ENCODE measurements at places on chromosomes 13 and 19.

DNA sequence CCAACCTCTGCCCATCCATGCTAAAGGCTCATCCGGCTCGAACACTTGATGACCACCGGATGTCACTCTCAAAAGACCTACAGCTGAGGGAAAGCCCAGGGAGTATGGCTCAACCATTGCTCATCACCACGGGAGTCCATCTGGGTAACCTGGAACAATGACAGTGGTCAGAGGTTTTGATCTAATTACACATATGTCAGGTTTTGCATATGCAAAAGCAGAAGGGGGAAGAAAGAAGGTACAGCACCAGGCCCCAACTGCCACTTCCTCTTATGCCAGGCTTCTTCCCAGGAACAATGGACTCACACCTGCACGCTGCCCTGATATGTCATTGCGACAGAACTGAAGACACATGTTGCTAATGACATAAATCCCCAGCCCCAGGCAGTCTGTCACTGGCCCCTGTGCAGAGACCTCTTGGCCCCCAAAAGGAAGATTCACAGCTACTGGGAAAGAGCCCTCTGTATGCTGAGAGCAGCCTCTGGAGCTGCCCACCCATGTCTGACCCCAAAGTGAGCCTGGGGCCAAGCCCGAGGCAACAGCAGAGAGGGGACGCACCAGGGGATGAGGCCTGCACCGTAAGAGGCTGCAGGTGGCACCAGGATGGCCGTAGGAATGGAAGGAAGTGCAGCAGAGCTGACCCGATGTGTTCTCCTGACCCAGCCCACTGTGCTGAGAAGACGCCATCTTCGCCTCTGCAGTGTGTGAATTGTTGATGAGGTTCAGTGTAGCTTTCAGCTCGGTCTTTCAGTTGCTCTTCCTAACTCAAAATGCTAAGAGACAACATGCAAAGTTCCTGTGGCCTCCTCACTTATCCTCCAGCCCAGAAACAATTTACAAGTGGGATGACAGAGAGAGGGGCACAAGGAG, 26.3 kb downstream of the EPS15L1 start:
- peak; percentile 20 for DNase-seq

GRCh38 chr13:65595916-65596315, 1634.2 kb downstream of the PCDH9 start:
- DNase-seq = no peak

- no peak for DNase-seq
Measured at GRCh38 chr19:35657904-35658700, 8.2 kb upstream of the UPK1A start.

- no peak for DNase-seq
Measured at GRCh38 chr13:80430561-80430960, 89.6 kb upstream of the SPRY2 start.

DNA sequence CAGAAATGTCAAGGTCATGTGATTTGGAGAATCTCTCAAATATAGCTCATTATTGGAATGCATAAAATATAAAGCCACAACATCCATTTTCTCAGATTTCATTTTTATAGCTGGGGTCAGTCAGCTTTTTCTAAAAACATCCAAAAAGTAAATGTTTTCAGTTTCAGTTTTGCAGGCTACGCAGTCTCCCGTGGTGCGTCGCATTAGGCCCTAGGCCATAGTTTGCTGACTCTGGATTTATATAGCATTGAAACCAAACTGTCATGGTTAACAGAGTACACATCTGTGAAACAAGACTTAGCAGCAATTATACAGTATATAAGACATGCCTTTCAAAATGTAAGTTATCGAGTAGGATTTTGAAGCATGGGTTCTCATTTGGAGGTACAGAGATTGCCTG, 140.0 kb downstream of the IRS2 start:
- DNase-seq = no peak

GRCh38 chr19:31962561-31962996, 382.8 kb upstream of the ZNF507 start:
- DNase-seq = no peak

GRCh38 chr19:38502410-38503076, 69.1 kb downstream of the RYR1 start:
- DNase-seq = no peak

DNA sequence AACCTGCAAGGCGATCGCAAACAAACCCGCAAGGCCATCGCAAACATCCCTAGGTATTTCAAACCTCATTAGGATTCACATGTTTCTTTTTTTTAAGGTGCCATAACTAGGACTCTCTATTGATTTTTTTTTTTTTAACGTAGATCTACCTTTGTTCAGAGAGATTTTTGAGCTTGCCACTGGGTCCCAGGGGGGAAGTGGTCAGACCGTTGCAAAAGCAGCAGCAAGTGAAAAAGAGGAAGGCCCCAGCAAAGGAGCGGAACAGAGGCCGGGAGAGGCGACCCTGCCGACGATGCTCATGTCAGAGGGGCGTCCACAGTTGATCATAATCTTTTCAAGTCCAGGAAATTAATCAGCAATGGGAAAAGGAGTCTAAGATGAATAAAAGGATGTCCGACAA, 32.7 kb upstream of the FLT1 start:
- DNase-seq = no peak

GRCh38 chr19:42325896-42326771, 699 bp downstream of the MEGF8 start:
- peak; percentile 28 for DNase-seq

- DNase-seq = no peak
Measured at GRCh38 chr13:113596321-113597200, 12.0 kb downstream of the TFDP1 start.

GRCh38 chr13:45373162-45373547, 32.2 kb upstream of the TPT1 start:
- DNase-seq = no peak

DNA sequence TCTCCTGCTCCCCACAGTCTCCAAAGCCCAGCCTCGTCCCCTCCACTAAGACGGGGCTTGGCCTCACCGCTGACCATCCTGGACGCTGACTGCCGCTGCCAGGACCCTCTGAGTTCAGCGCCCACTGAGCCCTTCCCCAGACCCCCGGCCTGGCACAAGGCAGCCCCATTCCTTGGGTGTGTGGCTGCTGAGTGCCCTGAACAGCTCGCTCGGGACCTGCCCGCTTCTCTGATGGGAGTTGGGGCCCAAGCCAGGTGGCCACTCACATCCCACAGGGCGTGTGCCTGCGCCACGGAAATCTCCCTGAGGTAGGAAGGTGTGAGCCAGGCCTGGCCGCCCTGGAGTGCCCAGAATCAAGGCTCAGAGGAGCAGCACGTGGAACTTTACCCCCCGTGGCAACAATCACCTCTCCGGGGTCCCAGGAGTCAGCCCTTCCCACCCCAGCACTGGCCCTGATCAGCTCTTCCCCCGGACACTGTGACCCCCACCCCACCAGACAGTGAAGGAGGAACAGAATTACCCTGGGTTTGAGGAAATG, 20.8 kb downstream of the C13orf46 start:
- no peak for DNase-seq

DNA sequence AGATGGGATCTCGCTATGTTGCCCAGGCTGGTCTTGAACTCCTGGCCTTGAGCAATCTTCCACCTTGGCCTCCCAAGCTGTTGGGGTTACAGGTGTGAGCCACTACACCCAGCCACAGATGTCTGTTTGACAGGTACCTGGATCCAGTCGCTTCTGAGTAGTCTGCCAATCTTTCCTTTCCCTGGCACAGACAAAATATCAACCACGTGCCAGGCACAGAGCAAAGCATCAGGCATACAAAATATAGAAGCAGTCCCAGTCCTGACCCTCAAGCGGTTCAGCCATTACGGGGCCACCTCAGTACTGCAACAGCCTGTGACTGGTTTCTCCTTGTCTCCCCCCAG, 3.8 kb downstream of the ELAVL1 start:
- no peak for DNase-seq

GRCh38 chr13:40433577-40433976, 232.9 kb downstream of the FOXO1 start:
- DNase-seq = peak; percentile 42

GRCh38 chr13:32403108-32403507, 24.8 kb downstream of the N4BP2L1 start:
- no peak for DNase-seq

DNA sequence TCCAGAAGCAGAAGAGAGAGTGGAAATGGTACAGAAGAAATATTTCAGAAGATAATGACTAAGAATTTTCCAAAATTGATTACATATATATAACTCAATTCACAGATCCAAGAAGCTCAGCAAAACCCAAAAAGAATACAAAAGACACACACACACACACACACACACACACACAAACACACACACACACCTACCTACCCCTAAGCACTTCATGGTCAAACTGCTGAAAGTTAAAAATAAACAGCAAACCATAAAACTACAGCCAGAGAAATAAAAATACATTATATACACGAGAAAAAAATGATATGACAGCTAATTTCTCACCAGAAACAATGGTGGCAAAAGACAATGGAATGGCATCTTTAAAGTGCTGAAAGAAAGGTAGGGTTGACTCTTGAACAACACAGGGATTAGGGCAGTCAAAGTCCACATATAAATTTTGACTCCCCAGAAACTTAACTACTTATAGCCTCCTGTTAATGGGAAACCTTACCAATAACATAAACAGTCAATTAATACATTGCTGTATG, 49.2 kb downstream of the DIAPH3 start:
- DNase-seq = no peak

- DNase-seq = no peak
Measured at GRCh38 chr13:22468045-22468444, 712.7 kb upstream of the SGCG start.

GRCh38 chr19:18433015-18433691, 4.8 kb downstream of the ISYNA1 start:
- no peak for DNase-seq

GRCh38 chr19:33510462-33511194, 11.0 kb downstream of the PEPD start:
- DNase-seq = no peak
